CD8-positive, alpha-beta T cell (primary cell): ENCODE measurements at places on chromosomes 12 and 14.
A peak's percentile ranks its signal among the peaks of the same experiment; 100 is the strongest.

- no peak for DNase-seq
Observed at GRCh38 chr14:24113379-24113800, 1.2 kb upstream of the DCAF11 start.

- peak; percentile 49 for DNase-seq
Observed at GRCh38 chr14:24013654-24014514, 25.2 kb downstream of the DHRS4L2 start.

DNA sequence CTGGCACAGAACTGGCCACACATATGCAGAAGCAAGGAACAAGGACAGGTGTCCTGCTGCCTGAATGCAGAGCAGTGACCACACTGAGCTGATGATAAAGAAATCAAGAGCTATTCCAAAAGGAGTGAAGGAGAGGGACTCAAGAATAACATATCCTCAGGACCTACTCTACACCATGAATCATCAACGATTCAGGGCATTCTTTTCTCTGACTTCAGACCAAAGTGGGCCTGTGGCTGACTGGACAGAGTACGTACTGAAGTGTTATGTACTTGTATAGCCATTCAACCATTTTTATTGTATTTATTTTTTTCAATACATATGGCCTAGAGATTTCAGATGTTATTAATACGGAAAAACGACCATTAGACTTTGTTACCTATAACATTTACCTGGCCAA is 177.5 kb upstream of the TMTC1 start:
- no peak for DNase-seq

DNA sequence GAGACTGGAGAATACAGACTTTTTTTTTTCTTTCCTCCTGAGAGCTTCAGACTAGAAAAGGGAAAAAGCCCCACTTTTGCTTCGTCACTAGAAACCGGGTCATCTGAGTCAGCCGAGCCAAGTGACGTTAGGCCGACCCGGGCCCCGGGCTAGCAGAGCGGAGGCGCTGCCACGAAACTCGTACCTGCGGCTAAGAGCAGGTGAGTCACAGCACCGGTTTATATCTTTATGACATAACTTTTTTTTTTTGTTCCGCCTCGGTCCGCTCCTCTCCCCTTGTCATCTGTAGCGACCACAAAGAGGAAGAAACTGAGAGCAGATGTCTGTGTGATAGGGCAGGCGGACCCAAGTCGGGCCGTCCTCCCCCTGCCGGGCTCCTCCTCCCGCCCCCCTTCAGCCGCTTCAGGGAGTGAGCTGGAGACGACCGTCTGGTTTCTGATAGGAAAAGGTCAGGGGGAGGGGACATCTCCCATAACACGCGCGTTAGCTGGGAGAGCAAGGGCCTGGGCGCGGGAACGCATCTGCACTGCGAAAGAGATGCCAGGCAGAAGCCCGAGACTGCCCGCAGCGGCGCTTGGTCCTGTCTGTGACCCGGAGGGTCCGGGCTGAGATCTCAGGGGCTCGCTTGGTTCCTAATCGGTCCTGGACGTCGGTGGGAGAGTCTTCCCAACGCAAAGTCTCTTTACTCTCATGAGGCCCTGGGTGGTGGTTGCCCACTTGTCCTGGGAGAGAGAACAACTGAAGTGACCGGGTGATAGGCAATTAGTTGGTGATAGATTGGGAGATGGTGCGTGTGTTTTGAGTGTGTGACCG is 586 bp downstream of the TTC6 start:
- DNase-seq, result no peak

GRCh38 chr14:47676315-47676617 is 861 bp upstream of the MDGA2 start:
- no peak for DNase-seq

- no peak for DNase-seq
Observed at GRCh38 chr12:25236190-25236589, 14.5 kb downstream of the KRAS start.

DNA sequence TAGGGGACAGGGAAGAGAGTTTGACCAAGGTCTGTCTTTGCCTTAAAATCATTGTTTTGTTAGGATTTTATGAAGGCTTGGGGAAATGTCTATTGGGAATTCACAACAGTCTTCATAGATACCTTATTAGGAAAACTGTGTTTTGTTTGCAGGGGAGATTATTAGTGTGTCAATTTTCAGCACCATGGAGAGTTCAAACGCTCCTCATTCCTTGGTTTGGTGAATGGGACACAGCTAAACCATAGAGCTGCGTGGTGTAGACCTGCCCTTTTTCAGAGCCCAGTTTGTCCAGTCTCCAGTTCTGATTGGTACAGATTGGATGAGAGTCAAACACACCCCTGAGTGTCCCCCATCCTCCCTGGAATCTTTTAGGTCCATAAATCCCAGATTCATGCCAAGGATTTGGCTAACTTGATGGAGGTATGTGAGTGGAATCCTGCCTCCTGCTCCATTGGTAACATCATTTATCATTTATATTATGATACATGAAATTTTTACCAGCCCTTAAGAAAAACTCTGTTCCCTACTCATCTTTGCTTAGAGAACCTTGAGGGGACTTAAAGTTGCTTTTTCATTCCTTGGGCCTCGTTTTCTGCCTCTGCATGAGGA is 12.0 kb downstream of the NGDN start:
- no peak for DNase-seq
